CD4-positive, alpha-beta T cell treated with Interleukin-17A for 1 hour (primary cell): ENCODE measurements at places on chromosomes 5 and 9.

DNA sequence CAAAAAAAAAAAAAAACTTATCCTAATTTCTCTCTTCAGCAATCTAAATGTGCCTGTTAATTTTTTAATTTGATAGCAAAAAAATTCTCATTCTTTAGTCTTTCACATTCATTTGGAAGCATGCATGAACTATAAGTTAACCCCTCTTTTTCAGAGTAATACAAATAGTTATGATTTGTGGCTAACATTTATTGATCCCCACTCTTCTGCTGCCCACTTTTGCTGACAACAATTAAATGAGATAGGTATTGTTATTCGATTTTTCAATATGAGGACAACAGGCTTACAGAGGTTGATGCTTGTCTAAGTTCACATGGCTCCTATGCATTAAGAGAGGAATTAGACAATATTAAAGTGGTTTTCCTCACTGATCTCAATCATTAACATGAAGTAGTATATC lies 2.9 kb upstream of the NR3C1 start:
- DNase-seq: no peak

DNA sequence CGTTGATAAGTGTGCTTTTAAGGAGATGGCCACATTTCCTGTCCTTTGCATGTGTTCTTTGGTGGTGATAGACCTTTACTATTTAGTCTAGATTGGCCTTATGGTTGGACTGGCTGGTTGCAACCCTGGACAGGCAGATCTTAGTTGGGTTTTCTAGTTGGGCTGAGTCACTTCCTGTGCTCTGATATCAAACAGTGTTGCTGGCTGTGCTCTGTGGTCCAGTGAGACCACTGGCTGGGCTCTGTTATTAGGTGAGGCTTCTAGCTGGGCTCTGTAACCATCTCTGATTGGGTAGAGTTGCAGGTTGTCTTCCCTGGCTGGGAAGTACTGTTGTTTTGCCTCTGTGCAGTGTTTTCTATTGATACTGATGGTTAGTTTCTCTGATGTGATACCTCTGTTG lies 432.5 kb downstream of the LRRC70 start:
- no peak for DNase-seq

GRCh38 chr9:18457510-18457909 lies 16.4 kb upstream of the ADAMTSL1 start:
- no peak for DNase-seq

GRCh38 chr5:139954022-139954421 lies 89.1 kb downstream of the NRG2 start:
- DNase-seq: no peak

GRCh38 chr5:96634881-96635280 lies 27.3 kb upstream of the CAST start:
- DNase-seq: no peak

- peak; percentile 73 for DNase-seq
Observed at GRCh38 chr5:147628058-147628895, 118.4 kb upstream of the DPYSL3 start.

DNA sequence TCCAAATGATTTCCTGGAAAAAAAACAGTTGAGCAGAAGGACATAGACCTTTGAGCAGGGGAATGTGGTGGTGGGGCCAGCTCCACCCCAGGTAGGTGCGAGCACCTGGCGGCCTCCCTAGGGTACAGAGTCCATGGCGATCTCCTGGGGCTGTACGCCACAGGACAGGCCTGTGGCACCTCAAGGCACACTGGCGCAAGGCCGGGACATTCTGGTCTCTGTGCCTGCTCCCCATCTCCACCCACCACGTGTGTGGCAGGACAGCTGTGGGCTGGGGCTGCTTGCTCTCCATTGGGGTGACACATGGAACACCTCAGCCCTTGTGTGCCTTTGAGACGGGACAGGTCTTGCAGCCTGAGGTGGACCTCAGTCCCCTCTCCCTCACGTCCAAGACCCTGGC lies 25.2 kb downstream of the WNK2 start:
- no peak for DNase-seq

DNA sequence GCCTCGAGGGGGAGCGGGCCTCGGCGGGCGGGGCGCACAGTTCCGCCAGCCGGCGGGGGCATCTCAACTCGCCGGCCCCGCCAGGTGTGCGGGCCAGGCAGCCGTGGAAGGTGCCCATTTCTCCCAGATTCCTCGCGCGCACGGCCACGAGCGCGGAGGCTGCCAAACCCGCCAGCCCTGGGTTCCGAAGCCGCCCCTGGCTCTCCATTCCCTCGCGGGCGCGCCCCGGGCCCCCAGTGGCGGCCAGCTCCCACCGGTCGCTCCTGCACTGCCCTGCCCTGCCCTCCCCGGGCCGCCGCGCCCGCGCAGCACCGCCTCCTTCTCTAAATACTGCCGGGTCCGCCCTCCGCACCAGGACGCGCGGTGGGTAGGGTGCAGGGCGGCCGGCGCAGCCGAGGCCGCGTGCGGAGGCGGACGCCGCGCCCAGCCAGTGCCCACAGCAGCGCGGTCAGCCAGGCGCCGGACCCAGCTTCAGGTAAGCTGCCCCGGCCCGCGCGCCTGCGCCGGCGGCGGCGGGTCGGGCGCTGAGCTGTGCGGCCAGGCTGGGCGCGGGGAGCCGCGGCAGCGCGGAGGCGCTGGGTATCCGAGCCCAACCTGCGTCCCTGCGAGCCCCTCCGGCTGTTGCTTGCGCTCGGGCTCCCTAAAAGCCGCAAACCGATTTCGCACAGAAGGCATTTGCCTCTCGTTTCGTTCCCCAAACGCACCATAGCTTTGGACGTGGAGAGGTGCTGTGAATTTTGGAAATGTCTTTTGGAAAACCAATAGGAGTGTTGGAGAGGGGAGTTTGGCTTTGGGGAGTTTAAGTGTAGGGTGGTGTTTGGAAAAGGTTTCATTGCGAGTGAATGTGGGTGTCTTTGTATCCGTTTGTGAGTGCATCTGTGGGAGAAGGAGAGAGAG lies at the start of gene TMEM171:
TSS of gene TMEM171 (plus strand) at position 354 of the 897 bp plus-strand sequence. CDS start 2,799 bp downstream, outside the sequence.
- DNase-seq: no peak

DNA sequence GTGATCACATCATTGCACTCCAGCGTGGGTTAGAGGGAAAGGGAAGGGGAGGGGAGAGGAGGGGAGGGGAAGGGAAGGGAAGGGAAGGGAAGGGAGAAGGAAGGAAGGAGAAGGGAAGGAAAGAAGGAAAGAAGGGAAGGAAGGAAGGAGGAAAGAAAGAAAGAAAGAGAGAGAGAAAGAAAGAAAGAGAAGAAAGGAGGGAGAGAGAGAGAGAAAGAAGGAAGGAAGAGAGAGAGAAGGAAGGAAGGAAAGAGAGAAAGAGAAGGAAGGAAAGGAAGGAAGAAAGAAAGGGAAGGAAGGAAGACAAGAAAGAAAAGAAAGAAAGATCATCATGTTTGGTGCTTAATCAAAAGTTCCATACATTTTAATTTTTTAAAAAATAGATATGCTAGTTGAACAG lies 136.2 kb downstream of the CMYA5 start:
- DNase-seq: no peak

GRCh38 chr5:132528866-132529634 lies 14.3 kb downstream of the IL5 start:
- peak; percentile 16 for DNase-seq

GRCh38 chr9:87878989-87879511 lies 3.6 kb upstream of the SPATA31E1 start:
- DNase-seq: no peak

DNA sequence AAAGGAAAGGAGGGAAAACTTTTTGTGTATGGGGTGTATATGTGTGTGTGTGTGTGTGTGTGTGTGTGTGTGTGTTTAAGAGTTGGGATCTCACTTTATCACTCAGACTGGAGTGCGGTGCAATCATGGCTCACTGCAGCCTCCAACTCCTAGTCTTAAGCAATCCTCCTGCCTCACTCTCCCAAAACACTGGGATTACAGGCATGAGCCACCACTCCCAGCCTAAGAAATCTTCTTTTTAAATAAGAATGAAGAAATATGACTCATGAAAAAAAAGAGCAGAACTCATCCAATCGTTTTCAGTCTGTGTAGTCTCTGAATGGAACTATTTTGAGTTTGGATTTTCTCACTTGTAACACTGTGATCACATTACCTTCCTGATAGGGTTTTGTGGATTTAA lies 601.5 kb downstream of the ACTL7B start:
- no peak for DNase-seq

DNA sequence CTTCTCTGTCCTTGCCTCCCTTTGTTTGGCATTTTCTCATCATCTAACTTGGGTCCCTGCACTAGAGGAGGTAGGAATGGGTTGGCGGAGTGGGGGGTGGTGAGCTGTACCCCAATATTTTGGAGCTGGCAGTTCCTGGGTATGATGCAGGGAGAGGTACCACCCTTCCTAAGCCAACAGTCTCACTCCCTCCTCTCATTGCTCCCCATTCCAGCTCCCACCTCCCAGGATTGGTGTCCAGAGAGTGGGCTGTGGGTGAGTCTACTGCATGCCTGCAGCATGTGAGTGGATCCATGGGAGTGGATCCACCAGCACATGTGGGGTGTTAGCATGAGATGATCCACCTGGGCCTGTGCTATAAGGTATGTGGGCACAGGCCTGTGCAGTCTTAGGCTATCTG lies 22.2 kb upstream of the MYORG start:
- DNase-seq: no peak

DNA sequence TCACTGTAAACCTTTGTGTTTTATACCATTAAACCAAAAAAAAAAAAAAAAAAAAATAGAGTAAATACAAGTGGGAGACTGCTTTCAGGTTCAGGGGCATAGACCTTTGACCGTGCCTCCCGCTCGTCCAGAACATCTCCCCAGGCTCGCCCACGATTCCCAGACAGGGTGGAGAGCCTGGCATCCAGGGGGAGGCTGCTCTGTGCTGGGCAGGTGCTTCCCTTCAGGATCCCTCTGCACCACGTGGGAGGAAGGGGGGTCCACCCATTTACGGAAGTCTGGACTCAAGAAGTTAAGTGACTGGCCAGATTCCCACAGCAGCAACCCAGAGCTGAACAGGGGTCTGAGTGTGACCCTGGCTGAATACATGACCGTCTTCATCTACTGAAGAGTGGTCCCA lies 125.4 kb upstream of the LMX1B start:
- no peak for DNase-seq

- DNase-seq: no peak
Observed at GRCh38 chr9:130944510-130945058, 5.5 kb upstream of the FIBCD1 start.

DNA sequence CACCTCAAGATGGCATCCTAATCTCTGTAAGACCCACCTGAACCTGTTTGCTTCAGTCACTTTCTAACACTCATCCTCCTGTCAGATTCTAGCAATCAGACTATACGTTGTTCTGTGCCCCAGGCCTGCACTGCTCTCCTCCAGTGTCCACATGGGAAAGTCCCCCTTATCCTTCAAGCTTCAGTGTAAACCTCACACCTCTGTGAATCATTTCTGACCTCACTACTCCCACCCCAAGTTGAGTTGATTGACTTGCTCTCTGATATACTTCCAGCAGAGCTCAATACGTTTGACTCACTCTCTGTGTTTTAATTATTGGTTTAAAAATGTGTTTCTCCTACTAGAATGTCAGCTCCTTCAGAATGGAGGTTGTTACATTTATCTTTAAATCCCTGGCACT lies 240.2 kb downstream of the FBXL17 start:
- no peak for DNase-seq

DNA sequence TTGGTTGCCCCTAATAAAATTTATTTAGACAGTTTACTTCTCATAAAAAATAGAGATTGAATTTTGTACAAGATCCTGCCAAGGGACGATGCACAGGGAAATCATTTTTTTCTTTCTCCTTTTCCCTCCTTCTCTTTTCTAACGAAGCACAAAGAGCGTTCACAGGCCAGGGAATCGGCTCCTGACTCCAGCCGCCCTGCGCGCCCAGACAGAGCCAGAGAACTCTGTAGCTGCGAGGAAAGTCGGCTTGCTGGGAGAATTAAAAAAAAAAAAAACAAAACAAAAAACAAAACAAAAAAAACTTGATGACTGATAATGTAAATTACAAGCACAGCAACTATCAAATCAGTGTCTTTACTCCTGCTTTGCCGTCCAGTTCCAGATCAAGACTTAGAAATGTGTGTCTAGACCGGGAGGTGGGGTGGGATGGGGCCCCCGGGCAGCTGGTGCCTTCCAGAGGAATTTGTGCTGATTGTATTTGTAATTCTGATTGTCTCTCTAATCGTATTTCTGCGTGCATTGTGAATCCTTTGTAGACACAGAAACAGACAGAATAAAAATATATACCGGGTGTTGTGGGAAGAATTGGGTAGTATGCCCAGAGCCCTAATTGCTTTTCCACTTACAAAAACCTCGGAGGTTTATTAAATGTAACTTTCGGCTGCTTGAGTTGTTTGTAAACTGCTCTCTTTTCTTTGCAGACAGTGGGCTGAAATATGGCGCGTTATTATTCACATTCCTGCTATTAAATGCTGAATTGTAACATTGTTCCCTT lies 3.6 kb upstream of the OTP start:
- no peak for DNase-seq

DNA sequence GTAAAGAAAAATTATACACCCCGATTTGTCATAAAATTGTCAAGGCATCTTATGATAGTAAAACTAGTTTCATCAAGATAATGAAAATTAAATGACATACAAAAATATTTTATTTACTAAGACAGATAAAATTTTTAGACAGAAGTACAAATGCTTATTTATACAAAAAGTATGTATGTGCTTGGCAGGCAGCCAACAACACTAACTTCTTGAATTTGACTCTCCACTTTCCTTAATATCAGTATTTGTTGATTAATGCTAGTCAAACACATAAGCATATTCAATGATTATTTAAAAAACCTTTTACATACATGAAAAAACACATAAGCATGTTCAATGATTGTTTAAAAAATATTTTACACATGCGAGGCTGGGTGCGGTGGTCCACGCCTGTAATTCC lies 1079.9 kb upstream of the CDH6 start:
- DNase-seq: no peak

GRCh38 chr5:55680353-55680752 lies 31.8 kb downstream of the SLC38A9 start:
- DNase-seq: no peak

GRCh38 chr5:83396662-83397061 lies 74.9 kb upstream of the VCAN start:
- no peak for DNase-seq

DNA sequence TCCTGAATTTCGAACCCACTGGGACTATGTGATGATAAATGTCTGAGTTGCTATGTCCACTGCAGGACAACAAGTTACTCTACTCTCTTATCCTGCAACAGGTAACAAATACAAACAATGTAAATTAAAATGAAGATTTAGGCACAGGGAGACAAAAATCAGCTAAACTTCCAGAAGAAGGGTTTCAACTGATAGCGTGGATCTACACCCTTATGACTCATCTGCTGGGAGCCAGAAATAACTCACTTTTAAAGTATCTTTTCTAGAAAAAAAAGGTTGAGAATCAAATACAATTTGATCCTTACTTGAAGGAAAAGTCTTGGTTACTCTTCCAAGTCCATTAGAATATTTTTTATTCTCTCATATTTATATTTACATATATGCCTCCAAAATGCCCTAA lies 21.4 kb downstream of the PJA2 start:
- no peak for DNase-seq

GRCh38 chr5:122743261-122743660 lies 31.6 kb upstream of the SNX2 start:
- no peak for DNase-seq

GRCh38 chr9:114884787-114885452 lies 45.5 kb downstream of the TNFSF8 start:
- DNase-seq: no peak
